ENCODE measurements at places on chromosomes 16 and 17.

GRCh38 chr16:74667255-74667700 is 601 bp upstream of the RFWD3 start:
- peak; percentile 17 for DNase-seq

DNA sequence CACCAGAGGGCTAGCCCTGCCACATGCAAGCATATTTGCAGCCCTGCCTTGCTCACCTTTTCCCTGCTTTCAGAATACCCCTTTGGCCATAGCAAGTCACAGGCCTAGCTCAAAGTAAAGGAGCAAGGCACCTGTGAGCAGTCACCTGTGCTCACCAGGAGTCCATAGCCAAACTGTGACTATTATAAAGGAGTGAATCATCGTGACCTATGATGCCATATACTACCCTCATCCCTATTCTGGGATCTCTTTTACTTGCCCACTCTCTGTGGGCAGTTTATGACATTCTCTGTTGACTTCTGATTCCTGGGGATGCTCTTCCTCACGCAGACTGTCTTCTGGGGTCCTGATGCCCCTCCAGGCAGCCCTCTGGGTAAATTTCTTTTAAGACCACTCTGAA is 200.5 kb upstream of the NLRP1 start:
- no peak for DNase-seq

DNA sequence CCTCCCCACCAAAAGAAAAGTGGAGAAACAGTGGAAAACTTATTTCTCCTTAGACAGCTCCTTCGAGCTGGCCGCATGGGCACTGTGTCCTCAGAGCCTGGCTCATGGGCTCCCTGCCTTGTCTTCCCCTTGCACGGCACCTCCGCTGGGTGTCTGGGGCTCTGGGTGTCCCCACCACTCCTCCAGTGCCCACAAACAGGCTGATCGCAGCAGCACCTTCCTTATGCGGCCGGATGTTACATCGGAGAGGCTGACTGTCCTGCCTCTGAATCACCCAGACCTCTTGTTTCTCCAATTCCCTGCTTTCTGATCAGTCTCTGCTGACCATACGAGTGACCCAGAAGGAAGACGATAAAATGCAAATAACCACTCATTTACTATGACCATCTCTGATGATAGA is 121.7 kb downstream of the SLC39A11 start:
- peak; percentile 34 for DNase-seq

DNA sequence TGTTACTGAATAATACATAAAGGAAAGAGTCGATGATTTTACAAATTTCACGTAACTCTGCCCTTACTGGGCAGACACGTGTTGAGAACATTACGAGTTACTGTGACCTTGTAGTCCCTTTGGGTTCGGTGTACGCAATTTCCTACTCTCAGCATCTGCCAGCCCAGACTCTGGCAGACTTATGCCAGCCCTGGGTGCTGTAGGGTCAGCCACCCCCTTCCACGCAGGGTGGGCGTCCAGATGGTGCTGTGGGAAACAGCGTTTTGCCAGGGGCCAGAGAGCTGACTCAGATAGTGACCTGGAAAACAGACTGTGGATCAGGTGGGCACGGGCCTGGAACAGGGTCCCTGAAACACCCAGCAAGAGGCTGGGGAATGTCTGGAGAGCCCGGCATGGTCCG is 148.9 kb downstream of the RPTOR start:
- no peak for DNase-seq

GRCh38 chr16:68981971-68982370 is 123.5 kb upstream of the HAS3 start:
- no peak for DNase-seq

DNA sequence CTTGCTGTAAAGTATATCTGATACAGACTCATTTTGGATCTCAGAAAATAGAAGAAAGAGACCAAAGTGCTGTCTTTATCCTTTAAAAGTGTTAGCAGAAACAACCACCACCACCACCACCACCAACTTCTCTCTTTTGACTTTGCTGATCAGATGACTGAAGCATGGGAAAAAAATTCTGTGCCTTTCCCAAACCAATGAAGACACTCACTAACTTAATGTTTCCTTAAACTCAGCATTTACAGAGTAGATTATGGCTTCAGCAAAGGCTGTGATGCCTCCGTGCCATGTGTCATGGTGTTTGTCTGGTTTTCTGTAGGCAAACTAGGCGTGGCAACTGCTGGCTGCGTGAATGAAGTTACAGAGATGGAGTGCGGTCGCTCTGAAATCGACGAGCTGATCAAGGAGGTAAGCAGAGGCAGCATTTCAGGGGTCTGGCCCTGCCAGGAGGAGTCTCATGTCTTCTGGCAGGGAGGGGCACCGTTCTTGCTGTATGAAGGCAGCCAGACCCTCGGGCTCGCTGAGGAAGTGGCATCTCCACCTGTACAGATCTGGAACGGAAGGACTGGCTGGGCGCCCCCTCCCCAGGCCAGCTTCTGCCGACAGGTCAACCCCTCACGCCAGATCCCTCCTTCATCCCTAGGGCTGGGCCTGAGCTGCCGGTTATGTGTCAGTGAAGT is 12.4 kb downstream of the IRF8 start:
- DNase-seq, result no peak

- no peak for DNase-seq
These were observed 17.1 kb upstream of the VPS4A start for GRCh38 chr16:69294051-69294450.

GRCh38 chr17:56085576-56086267 is 67.6 kb upstream of the ANKFN1 start:
- DNase-seq, result no peak

GRCh38 chr17:2844416-2844815 is 48.2 kb downstream of the RAP1GAP2 start:
- no peak for DNase-seq

GRCh38 chr17:72056727-72057290 is 64.0 kb upstream of the SOX9 start:
- DNase-seq, result no peak

DNA sequence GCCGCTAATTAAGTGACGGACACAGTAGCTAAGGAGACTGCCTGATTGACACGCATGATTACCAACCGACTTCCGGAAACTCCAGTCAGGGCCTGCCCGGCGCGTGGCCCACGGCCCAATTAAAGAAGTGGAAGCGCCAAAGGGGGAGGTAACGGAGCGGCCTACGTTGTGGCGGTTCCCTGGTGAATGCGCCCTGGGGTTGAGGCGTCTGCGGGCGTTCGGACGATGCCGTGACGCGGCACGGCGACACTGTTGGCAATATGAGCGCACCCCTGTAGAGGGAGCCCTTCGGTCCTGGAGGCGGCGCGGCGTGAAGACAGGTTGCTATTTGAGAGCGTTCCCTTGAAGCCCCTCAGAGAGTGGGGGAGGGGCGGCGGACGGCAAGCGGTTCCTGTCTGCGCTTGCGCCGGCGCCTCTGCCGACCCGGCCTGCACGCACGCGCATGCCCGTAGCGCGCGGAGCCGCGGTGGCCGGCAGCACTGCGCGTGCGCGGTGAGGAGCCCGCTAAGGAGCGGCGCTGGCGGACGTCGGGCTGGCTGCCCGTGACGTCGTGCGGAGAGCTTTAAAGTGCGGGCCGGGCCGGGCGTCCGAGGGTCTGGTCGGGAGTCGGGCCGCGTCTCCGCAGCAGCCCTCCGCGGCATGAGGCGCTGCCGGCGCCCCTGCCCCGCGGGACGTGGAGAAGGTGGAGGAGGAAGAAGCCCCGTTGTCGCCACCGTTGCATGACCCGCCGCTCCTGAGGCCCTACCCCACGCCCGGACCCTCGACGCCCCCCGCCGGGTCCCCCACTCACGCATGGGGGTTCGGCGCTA is at the start of gene ALKBH5:
Gene ALKBH5, plus strand, starts transcription at position 495 of the 809 bp plus-strand sequence. CDS start 416 bp downstream, outside the sequence.
- peak; percentile 100 for DNase-seq
